Cortex of kidney (tissue), 1 donor: ENCODE measurements at places on chromosomes 6 and 20.

GRCh38 chr6:56936466-56936865 lies 18.4 kb upstream of the BEND6 start:
- DNase-seq, result no peak

GRCh38 chr6:8000188-8000596 lies 64.0 kb downstream of the BLOC1S5 start:
- DNase-seq, result no peak

DNA sequence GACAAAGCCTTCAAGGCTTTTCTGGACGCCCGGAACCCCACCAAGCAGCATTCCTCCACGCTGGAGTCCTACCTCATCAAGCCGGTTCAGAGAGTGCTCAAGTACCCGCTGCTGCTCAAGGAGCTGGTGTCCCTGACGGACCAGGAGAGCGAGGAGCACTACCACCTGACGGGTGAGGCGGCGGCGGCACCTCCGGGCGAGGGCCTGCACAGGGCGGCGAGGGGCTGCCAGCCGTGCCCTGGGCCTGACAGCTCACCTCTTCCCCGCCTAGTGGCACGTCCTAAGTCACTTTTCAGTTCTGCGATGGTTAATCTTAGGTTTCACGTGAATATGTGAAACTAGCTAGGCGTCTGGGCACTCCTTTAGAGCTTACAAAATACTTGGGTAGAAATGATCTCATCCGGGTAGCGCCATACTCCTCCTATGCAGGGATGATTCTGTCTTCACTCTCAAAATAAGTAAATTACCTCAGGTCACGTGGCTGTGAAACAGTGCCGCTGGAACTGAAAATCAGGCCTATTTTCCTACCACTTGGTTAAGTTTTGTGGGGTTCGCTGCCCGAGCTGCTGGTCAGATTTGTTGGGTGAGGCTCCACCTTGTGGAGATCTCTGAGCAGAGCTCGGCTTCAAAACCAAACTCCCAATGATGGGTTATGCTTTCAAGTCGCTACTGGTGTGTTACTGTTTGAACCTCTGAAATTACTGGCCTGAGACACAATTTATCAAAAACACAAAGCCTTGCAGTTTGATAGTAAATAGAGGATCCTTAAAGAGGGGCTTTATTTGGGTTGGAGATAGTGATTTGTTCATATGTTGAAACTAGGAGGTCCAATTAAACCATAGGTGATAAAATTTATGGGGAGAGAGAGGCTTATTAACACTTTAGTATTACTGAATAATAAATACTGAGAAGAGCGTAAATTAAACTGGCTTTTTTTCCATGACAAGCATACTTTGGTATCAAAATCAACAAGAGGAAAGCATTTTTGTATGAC lies 15.5 kb upstream of the CLDN20 start:
- no peak for DNase-seq

GRCh38 chr6:10809098-10809497 lies 29.2 kb downstream of the MAK start:
- no peak for DNase-seq

GRCh38 chr6:139124887-139125672 lies 9.8 kb upstream of the HECA start:
- no peak for DNase-seq

DNA sequence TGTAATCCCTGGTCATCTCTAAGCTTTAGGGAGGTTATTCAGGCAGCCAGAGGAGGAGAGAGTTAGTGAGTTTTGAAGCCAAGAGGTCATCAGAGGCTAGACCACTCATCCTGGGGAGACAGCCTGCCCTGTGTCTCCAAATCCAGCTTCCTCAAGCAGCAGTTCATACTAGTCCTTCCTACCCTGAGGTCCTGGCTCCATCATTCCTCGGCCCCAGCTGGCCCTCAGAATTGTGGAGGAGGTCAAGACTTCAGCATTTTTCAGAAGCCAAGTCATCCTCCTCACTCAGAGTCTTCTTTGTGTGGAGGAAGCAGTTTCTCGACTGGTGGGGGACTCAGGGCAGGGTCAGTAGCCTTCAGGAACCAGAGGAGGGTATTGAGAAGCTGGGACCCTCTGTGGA lies 12.4 kb upstream of the KIAA1755 start:
- DNase-seq, result no peak

DNA sequence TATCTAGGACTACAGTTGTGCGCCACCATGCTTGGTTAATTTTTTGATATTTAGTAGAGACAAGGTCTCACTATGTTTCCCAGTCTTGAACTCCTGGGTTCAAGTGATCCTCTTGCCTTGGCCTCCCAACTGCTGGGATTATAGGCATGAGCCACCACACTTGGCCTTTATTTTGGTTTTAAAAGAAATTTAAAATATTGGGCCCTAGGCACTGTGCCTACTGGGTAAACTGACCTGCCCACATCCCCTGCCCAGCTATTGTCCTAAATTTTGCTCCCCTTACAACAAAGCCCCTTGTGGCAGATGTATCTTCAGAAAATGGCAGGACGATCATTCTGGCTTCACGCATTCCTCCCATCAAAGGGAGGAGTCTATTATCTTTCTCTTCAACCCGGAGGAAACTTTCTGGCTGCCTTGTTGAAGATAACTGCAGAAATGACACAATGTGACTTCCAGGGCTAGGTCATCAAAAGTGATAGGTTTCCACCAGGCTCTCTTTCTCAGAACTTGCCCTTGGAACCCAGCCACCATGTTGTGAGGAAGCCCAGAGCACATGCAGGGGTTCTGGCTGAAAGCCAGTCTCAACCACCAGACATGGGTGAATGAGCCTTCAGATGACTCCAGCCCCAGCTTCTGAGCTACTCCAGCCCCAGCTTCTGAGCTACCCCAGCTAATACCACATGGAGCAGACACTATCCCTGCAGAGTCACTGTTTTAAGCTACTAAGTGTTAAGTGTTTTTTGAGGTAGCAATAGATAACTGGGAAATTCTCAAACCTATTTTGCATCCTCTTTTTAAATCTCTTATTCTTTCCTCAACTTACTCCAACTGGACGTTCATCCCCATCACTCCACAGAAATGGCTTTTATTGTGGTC lies 4.6 kb upstream of the GUCA1B start:
- no peak for DNase-seq

GRCh38 chr6:30071081-30071818 lies 4.3 kb downstream of the PPP1R11 start:
- no peak for DNase-seq

DNA sequence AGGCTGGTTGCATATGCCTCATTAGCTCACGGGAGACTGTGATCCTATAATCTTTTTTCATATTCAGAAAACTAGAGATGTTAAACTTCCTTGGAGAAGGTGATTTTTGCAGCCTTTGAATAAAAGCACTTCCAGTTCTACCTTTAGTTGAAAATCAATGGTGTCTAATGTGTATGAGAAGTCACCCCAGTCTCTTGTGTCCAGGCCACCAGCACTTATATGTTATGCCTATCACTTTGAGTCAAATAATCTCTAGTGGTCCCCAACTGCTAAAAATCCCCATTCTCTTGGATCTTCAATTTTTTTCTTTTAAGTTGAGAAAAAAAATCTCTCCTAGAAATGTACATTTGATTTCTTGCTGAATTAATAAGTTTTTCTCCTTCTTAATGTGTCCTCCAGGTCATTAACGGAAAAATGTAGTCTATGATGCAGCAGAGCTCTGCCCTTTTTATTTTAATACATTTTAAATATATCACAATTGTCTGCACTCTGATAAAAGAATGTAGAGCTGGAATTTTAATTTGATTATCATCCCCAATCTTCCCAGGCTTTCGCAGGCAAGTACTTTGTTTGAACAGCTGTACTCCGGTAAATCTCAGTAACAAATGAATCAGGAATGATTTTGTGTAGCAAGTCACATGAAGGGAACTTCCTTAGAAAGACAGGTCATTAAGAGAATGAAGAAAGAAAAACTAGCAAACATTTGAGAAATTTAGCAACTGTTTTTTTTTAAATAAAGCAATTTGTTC lies 147.0 kb downstream of the SOX4 start:
- DNase-seq, result no peak

DNA sequence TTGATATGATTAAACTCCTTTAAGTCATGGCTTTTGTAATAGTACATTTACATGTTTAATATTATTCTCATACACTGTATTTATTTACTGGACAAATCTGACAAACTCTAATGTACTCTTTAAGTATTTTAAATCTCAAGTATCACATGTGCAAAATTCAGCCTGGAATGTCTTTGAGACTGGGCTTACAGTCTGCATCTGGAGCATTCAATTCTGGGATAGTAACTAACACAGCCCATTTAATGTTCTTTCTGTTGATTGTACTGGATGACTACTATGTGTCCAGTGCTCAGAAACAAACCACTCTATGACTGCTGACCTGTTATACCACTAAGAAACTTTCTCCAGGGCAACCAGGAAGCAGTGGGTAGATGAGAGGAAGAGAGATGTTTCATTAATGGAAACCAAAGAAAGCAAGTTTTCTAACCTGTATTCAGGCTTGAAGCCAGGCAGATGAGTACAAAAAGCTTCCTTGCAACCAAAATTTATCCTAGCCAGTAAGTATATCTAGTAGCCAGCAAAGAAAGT lies 26.8 kb downstream of the FBXL4 start:
- DNase-seq, result no peak

DNA sequence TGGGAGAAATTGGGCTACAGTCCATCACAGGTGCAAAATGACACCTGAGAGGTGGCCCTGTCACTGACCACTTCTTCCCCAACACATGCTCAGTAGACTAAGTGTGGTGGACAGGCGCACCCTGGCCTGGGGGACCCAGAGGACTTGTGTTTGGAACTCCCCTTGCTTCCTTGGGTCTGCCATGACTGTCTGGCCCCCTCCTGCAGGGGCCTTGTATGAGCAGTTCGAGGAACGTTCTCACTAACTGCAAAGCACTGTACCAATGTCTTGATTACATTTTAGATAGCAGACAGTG lies 4.0 kb upstream of the PCK1 start:
- DNase-seq, result no peak

DNA sequence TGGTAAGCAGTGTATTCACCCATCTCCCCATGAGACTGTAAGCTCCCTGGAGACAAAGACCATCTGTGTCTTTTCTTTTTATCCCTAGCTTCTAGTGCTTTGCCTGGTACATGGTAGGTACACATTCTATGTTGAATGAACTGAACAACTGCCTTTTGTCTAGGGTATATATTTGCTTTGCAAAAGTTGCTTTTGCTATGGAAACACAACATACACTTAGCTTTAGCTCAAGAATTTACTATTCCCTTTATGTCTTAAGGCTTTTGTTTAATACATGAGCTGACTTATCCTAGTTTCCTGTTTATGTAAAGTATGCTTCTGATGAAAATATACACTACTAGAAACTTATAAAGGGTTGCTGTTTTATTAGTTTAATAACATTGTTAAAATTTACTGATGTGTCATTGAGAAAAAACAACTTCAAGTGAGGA lies 198.2 kb downstream of the PRL start:
- no peak for DNase-seq

- no peak for DNase-seq
Observed at GRCh38 chr6:149153693-149154092, 163.8 kb upstream of the TAB2 start.
